Tracheal epithelial cell (primary cell): ENCODE measurements at places on chromosomes 4 and X. TPM values are rescaled to one million over a fixed set of nuclear protein-coding genes. Genes with fewer than 3 reads are reported as not detected.

The NPNT gene
- total RNA-seq: 1.1 and 8.9 TPM in 2 replicates

The GABRG1 gene
- total RNA-seq: not detected in 2 replicates

The NCAPG gene
- total RNA-seq: 0.64 and 3.4 TPM in 2 replicates

The GPR101 gene
- not detected in 2 replicates for total RNA-seq

The ADGRA3 gene
- total RNA-seq: 38.3 and 39.9 TPM in 2 replicates
